HTR-8/SVneo (cell line): ENCODE measurements at places on chromosomes 1 and 21.

DNA sequence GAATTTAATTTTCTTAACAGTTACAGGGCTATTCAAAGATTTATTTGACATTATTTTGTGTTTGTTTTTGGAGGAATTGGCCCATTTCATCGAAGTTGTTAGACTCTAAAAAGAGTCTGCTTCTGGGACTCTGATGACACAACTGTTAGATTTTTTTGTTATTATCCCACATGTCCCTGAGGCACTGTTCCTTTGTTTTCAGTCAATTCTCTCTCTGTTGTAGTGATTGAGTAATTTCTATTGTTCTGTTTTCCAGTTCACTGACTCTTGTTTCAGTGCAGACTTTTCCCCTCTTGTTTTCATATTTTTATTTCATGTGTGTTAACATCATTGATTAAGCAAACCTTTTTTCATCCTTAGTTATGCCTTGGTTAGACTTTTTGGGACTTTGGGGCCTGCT is 325.0 kb downstream of the ZNF326 start:
- DNase-seq: no peak

DNA sequence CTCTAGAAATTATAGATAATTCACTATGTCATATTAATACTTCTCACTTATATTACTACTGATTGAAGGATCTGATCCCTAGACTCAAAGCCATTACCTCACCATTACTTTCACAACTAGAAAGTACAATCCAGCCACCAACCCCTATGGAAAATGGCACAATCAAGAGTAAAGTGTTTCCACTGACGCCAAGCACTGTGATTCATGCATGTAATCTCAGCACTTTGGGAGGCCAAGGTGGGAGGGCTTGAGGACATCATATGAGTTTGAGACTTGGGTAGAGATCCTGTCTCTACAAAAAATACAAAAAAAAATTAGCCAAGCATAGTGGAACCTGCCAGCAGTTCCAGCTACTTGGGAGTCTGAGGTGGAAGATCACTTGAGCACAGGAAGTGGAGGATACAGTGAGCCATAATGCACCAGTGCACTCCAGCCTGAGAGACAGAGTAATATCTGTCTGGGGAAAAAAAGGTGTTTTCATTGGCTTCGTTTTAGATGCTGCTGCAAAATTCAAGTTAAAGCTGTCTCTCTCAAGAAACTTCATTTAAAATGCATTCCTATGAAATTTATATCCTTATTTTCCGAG is 126.5 kb downstream of the AKT3 start:
- DNase-seq: no peak

DNA sequence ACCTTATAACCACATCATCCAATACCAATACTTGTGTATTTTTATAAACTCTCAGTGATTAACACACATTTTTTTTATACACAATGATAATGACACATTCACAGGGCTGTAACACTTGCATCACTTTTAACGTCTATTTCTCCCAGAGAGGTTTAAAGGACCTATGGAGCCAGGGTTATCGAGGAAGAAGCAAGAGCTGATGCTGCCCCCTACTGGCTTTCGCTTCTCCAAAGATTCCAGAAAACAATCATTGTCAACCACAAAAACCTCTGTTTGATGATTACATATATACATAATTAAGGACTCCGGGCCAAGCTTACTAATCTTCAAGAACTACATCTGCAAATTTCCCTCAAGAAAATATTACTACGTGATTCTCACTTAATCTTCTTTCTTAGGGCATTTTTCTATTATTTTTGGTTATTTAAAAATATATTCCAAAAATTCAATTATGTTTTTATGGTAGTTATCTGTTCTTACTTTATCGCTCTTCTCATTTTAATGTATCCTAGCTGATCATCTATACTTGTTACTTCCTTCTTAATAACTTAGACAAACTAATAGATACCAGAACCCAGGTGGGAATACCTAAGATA is 214.5 kb downstream of the VAV3 start:
- peak; percentile 6 for DNase-seq

GRCh38 chr1:226651041-226651731 is 87.9 kb downstream of the ITPKB start:
- no peak for DNase-seq

DNA sequence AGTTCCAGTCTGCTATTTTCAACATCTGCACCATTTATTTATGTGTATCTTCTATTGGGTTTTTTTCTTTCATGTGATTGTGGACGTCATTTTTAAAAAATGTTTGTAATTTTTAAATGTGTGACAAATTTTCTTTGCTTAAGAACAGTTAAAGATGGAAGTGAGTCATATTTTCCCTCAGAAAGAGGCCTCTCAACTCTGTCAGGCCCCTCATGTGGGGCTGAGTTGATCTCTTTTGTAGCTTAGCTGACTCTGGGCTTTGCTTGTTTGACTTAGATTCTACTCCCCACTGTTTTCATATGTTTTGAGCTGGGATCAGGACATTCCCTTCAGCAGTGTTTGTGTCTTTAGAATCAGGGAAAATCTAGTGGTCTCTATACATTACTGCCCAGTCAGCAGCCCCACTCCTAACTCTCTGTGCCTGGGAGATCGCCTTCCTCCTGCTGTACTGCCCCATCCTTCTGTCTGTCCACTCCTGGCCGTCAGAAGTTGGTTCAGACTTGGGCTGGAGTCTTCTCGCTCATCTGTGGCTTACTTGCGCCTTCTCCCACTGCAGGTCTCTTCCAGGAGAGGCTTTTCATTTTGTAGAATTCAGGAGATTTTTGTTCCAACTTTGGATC is 137.4 kb downstream of the DYRK1A start:
- peak; percentile 9 for DNase-seq

DNA sequence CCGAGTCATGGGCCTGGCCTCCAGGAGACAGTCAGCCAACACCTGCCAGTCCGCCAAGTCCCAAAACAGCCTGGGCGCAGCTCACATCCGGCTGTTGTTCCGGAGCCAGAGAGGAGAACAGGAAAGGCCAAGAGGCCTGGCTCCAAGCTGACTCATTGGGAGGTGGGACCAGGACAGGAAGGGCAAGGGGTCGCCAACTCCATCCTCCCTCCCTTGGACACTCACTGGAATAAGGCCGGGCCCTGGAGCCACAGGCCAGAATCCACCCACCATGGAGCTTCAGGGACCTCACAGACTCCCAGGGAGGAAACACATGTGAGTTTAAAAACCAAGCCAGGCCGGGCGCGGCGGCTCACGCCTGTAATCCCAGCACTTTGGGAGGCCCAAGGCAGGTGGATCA is 25.1 kb upstream of the CLIC4 start:
- peak; percentile 63 for DNase-seq

- no peak for DNase-seq
These were observed 4.5 kb upstream of the FABP3 start for GRCh38 chr1:31377364-31377863.

GRCh38 chr1:33433509-33434362 is 2.8 kb upstream of the PHC2 start:
- DNase-seq: peak; percentile 76

DNA sequence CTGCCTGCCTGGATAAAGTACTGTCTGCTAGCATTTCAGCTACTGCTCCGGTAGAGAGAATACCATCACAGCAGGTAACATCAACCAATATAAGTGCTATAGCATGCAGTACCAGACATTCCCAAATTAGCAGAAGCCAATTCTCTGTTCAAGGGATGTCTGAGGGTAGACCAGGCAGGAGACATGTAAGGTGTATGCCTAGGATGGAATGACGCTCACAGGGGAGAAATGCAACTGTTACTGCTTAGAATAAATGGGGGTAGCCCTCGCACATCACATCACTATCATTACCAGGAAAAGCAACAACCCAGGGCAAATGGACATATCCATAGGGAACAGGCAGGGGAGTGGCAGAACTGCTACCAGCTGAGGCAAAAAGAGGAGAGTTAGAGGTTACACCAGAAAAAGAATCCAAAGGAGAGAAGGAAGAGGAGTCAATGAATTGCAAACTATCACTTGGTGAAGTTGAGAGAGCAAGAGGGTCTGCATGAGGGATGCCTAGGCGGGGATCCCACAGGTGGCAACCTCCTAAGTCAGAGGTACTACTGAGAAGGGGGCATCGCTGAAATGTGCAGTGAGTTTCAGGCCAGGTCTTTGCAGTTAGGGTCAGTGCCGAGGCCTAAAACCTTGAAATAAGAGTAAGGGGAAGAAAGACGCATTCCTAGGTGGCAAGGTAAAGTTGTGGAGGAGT is 1.1 kb downstream of the UBE2Q1 start:
- no peak for DNase-seq

GRCh38 chr1:183178545-183178944 is 7.5 kb upstream of the LAMC2 start:
- DNase-seq: no peak

GRCh38 chr1:236395230-236395946 is 1.3 kb downstream of the EDARADD start:
- DNase-seq: peak; percentile 67

GRCh38 chr1:1894354-1895059 is 3.6 kb upstream of the GNB1 start:
- DNase-seq: no peak

DNA sequence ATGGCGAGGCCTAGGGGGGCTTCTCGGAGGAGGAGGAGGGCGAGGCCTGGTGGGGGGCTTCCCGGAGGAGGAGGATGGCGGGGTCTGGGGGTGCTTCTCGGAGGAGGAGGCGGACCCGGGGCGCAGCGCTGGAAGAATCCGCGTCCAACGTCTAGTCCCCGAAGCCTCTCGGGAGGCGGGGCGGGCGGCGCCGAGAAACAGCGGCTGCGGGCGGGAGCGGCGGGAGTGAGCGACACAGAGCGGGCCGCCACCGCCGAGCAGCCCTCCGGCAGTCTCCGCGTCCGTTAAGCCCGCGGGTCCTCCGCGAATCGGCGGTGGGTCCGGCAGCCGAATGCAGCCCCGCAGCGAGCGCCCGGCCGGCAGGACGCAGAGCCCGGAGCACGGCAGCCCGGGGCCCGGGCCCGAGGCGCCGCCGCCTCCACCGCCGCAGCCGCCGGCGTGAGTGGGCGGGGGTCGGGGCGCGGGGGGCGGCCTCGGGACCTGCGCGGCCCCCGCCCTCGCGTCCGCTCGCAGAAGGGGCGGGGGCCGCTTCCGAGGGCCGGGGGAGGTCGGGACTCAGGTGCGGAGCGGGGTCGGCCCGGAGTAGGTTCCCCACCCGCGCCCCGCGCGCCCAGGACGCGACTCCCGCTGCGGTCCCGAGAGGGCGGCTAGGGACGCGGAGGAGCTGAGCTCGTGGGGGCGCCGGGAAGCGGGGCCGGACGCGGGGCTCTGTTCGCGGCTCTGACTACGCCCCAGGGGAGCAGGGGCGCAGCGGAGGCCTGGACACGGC is at the start of gene KLHL17:
TSS of gene KLHL17 (plus strand) at position 222 of the 769 bp plus-strand sequence. CDS start at position 332, 110 bp downstream.
- DNase-seq: no peak

- DNase-seq: no peak
These were observed 6.3 kb downstream of the CELF3 start for GRCh38 chr1:151710187-151710840.

DNA sequence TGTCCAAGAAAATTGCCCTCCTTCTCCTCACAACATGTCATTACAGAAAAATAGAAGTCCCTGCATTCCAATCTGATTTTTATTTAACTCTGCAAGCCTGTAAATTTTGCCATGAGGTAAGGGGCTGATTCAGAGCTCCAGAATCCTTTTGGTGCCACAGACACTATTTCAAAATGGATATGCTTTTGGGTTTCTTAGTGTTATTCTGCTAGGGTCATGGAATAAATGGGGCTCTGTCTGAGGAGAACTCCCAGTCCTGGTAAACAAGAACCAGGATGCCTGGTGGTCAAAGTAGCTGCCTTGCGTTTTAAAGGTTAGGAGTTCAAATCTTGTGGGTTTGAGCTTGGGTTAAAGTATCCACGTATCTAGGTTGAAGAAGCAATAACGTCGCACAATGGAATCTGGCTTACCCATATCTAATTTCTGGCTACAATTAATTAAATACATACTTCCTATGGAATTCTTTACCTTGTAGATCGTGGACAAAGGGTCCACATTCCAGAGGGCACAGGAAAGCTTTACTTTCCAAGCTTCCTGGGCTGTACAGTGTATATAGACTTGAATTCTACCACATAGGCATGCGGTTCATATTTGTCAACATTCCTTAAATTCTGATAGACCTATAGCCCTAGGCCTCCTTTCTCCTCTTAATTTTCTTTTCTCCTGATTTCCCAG is 98.0 kb upstream of the CDC42BPA start:
- DNase-seq: no peak

DNA sequence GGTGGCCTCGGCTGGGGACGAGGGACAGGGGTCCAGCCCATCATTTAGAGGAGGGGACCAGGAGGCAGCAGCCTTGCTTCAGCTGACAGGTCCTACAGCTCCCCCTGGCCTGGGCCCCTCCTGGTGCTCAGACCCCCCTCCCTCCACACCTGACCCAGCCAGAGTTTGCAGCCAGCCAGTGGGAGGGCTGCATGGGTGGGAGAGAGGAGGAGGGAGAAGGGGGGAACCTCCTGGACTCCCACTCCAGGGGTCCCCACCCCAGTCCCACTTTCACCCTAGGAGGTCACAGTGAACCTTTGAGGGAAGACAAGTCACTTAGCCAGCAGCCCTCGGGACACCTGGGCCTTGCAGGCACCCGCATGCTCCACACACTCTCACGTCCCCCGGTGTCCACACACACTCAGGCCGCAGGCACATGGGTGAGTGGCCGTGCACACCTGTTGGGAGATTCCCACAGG is 108.9 kb upstream of the ZBTB40 start:
- DNase-seq: no peak

- no peak for DNase-seq
These were observed 468.8 kb downstream of the CAMTA1 start for GRCh38 chr1:7253988-7254587.

DNA sequence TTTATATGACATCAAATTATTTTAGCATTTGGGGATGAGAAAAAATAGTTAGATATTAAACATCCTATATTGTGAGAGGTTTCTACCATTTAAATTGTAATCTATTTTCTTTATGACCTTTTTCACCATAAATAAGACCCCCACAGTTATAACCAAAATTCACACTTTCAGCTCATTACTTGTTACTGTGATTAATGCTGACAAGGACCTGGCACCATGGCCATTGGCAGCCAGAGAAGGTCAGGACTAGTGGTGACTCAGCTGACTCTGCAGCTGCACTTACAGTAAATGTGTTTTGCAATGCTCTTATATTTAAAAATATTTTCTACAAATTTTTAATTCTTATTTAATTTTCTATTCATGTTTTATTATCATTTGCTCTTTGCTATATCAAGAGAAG is 133.3 kb upstream of the C1orf105 start:
- DNase-seq: peak; percentile 10

GRCh38 chr1:212467843-212468482 is 35.2 kb downstream of the NENF start:
- DNase-seq: peak; percentile 21
